ENCODE measurements at places on chromosomes 5 and 9.

DNA sequence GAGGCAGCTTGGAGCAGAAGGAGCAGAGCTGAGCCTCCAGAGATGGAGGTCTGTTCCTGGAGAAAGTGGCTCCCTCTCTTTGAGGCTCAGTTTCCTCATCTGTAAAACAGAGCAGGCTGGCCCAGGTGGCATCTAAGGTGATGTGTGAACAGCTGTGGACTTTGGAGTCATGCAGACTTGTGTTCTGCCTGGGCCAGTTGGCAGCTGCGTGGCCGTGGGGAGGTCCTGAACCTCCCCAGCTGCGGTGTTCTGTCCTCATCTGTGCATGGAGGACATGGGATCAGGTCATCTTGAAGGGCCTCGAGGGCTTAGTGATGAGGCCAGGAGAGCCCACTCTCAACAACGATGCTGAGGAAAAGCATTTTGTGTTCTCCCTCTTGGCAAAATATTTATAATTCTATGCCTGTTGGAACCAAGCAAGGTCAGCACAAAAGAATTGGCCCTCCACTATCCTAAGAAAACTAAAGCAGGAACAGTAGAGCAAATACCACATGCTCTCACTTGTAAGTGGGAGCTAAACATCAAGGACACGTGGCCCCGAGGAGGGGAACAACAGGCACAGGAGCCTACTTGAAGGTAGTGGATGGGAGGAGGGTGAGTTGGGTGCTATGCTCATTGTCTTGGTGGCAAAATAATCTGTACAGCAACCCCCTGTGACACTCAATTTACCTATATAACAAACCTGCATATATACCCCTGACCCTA is 63.2 kb upstream of the COL15A1 start:
- DNase-seq, result no peak

- DNase-seq, result no peak
Measured at GRCh38 chr9:76927540-76928240, 21.8 kb upstream of the PRUNE2 start.

DNA sequence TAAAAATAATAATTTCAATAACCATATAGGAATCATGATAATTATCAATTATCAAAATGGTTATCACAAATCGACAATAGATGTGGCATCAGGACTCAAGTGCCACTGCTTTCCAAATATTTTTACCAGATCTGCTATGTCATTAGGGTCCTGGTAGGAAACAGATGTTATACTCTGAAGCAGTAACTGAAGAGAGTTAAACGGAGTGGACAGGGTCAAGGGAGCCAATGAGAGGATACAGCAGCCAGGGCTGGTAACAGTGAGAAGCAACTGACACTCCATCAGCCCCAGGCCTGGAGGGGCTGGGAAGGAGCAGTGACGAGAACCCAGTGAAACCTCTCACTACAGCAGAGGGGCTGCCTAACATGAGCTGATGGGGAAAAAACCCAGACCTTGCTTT is 322.4 kb downstream of the NPR3 start:
- DNase-seq, result no peak

DNA sequence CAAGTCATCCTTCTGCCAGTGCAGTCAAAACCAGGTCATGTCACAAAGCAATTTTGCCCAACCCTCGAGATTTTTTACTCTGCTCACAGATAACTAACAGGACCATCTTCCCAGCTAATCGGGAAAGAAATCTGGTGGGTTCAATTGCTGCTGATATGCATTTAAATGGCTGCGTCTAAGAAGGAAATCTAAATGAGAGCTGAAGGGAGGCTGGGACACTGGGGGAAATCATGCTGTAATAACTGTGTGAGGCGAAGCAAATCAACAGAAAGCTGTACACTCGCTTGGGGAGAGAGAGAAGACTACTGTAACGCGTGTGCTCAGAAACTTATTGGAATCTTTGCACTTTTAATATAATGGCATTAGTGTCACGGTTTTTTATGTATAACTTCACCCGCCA is 535.0 kb downstream of the CDK5RAP2 start:
- no peak for DNase-seq

DNA sequence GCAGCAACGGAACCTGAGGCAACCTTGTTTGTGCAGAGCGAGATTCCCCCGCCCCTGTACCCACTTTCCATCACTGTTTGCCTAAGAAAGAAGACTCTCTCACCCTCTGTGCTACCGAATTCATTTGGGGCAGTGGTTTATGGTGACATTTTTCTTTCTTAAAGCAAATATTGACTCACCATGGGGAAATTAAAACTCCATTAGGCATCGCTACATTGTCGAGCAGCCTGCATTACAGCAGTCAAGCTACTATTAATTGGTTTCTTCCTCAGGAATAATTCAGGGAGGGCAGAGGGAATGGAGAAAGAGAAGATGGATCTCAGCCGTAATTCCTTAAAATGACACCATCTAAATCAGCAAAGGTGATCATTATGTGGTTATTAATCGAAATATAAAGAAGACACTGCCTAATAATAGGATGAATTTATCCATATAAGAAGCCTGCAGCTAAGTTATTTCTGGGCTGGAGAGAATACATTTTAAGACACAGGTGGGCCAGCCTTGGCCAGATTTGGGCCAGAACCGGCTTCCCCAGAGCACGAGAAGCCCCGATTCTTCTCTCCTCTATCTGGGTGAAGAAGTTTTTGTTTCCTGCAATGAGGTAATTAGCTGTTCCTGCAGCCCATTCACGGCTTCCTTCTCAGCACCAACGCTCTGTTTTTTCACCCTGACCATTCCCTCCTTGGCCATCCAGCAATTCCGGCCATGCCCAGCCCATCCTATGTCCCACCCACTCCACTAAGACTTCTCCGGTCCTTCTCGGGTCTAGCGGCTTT is 16.8 kb downstream of the CFAP77 start:
- DNase-seq, result no peak

DNA sequence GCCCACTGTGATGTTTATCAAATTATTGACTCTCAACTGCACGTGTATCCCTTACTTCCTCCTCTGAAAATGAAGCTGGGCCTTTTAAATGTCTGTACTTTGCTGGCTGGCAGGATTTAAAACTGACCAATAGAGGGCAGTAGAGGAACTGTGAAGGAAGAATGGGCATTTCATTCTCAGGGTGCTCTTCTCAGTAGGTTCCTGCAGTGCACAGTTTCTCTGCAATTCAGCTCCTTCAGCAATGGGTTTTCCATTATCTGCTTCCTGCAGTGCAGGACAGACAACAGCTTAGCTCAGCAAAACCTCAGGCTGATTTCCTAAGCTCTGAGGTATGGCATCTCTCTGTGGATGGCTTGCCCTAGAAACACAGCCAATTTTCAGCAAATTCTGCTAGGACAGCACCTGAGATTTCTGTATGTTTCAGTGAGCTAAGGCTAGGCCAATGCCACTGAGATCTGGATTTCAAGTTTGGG is 298.4 kb upstream of the PRDM9 start:
- no peak for DNase-seq

GRCh38 chr9:72476617-72477437 is 44.6 kb upstream of the TMC1 start:
- DNase-seq, result peak; percentile 61

DNA sequence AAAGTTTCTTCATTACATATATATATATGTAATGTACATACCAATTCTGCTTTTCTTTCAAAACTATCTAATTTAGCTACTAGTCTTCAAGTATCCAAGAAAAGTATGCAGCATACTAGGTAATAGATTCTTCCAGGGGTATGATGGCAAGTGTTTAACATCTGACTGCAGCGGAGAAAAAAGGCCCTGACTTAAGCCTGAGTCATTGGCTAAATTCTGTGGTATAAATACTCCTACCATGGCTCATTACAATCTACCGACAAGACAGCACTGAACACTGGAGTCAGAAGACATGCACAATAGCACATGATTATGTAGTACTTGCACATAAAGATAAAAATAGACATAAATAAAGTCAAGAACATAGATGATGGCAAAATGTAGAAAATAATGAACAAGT is 439.9 kb downstream of the BRINP1 start:
- no peak for DNase-seq

DNA sequence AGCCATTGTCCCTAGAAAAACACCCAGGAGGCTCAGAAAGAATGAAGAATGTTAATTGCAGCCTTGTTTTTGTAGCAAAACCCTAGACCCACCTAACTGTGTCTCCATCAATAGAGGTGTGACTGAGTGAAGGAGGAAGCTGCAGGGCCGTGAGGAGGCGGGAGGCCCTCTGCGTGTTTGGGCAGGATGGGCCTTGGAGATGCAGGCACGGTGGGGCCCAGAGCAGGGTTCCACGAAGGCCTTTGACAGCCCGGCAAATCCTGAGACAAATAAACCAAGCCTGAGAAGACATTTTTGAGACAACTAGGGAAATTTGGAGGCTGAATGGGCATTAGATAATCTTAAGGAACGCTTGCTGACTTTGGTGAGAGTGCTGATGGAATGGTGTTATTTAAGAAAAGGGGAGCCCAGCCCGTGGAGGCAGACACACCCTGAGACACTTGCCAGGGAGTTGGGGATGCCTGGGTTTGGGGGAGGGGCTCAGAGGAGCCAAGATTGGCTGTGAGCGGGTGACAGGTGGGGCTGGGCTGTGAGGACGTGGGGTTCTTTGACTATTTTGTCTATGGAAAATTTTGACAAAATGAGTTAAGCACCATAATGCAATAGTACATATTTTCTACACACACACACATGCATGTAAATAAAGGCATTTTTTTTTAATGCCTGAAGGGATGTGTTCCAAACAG is 48.8 kb downstream of the BARX1 start:
- no peak for DNase-seq

DNA sequence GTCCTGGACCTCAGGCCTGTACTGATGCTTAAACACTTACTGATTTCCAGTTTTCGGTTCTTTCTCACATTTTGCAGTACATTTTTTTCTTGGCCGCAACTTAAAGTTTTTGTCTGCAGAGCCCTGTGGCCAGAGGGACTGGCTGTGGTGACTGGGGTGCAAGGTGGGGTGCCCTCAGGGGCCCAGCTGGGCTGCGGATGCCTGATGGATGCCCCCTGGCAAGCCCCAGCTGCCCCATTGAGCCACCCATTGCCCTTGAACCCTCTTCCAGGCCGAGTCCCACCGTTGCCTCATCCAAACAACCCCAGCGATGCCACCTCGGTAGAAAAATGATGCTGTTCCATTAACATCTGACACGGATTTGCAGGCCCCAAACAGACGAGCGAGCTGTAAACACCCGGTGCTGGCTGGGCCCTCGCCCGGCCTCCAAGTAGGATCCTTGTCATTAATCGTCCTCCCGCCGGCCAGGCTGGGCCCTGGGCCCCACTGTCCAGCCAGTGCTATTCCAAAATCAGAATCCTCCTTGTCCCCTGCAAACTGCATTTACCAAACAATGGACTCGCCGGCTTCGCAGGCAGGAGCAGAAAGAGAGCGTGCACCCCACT is 107.9 kb downstream of the PHF2 start:
- DNase-seq, result no peak

GRCh38 chr5:125376059-125376641 is 629.7 kb upstream of the ZNF608 start:
- DNase-seq, result no peak

All from CD4-positive, alpha-beta T cell treated with Interleukin-6 for 4 hours (primary cell).